ENCODE measurements at places on chromosomes 6 and 20.
A peak's percentile ranks its signal among the peaks of the same experiment; 100 is the strongest.

DNA sequence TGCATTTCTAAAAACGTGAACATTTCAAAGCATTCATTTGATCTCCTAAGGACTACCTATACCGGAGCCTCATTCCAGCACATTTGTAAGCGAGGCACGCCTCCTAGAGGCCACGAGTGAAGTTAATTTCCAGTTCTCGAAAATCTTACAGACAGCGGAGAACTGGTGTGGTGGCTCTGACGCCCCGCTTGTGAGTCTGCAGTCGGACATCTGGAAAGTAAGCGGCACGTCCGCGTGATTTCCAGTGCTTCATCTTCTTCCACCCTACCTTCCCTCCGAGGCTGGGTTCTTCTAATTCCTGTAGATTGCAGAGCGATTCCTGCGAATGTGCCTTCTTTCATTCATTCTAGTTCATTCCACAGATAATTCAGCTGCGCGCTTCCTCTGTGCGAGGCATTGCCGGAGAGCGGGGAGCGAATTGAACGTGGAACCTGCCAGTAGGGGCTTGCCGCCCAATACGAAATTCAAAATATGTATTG lies 810 bp upstream of the PRIM2 start:
- peak; percentile 90 for DNase-seq

DNA sequence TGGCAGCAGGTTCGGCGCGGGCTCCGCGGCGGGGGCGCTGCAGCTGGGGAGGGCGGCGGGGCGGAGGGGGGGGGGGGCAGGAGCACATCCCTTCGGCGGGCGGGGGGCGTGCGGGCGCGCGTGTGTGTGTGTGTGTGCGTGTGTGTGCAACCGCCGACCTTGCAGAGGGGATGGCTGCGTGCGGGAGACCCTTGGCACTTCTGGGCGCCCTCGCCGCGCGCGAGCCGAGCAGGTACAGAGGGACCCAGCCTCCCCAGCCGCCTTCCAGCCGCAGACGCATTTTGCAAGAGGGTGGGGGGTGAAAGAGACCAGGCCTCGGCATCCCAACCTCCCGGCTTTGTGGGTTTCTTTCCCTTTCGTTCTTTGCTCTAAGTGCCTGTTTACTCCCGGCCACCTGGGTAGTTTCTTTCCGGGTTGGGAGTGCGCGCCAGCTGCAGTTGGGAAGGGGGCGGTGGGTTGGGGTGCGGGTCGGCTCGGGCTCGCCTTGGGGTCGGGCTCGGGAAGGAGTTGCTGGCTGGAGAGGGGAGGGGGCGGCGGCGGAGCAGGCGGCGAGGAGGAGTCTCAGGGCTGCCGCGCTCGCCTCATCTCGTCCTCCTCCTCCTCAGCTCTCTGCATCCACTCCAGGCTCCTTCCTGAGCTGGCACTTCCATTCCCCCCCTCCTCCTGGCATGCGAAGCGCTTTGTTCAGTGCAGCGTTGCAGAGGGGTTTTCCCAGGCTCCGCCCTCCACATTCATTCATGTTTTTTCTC lies 620 bp downstream of the HIVEP1 start:
- DNase-seq: peak; percentile 81

- DNase-seq: no peak
These were observed 95.2 kb downstream of the YTHDF1 start for GRCh38 chr20:63120808-63121090.

DNA sequence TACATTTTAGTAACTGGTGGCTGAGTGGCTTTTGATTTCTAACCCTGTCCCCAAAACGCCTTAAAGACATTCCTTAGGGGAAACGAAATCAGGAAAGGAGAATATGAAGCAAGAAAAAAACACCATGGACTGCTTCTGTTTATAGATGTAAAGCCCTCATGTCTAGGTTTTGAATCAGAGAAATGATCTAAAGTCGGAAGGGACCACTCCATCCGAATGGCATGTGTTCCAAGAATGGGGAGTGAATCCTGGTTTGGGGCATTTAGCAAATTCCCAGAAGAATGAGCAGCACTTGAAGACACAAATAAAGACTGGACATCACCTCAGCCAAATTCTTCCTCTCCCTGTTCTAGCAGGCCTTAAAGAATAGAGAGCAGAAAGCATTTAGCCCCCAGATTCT lies 65.6 kb downstream of the CAP2 start:
- no peak for DNase-seq

DNA sequence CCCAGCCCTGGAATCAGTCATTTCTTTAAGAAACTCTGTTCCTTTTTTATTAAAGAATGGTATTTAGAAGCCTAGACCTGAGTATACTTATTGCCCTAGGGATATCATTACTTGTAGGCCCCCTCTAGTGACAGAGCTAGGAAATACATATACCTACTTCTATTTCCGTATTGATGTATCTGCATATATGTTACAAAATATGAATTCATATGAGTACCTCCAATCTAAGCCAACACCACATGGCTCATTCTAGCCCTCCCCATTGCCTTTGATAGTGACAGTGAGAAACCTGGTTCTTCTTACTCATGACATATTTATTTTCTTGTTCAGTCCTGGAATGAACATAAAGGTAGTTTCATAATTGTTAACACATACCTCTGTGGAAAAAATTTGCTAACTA lies 137.2 kb downstream of the FARS2 start:
- peak; percentile 73 for DNase-seq

- DNase-seq: no peak
These were observed 849.9 kb upstream of the EYS start for GRCh38 chr6:66556936-66557335.

DNA sequence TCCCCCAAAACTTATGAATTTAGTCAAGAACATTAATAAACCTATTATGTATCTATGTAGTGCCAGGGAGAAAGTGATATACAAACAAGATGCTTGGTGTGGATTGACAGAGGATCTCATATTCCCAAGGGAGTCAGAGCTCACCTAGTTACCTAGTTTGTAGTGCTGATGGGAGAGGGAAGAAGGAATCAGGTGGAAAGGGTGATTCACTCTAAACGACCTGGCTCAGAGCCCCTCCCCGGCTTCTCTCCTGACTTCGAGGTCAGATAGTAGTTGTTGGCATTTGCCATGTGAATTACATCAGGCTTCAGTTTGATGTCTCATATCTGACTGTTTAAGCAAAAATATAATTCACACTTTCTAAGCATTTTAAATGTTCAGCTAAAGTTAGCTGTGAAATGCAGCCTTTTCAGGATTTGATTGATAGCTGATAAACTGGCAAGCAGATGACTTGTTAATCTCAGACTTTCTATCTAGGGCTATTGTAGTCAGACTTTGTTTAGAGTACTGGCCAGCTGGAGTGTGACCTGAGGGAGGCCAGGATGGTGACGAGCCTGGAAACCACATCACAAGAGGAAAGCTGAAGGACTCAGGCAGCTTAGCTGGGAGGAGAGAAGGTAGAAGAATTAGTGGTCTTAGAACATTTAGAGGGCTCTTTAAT lies 123.7 kb downstream of the AKAP7 start:
- no peak for DNase-seq

- no peak for DNase-seq
These were observed 378.1 kb downstream of the BTBD9 start for GRCh38 chr6:38261626-38262025.

GRCh38 chr6:4655196-4656025 lies 120.8 kb upstream of the CDYL start:
- no peak for DNase-seq

GRCh38 chr6:137690034-137690433 lies 177.0 kb upstream of the TNFAIP3 start:
- DNase-seq: no peak

DNA sequence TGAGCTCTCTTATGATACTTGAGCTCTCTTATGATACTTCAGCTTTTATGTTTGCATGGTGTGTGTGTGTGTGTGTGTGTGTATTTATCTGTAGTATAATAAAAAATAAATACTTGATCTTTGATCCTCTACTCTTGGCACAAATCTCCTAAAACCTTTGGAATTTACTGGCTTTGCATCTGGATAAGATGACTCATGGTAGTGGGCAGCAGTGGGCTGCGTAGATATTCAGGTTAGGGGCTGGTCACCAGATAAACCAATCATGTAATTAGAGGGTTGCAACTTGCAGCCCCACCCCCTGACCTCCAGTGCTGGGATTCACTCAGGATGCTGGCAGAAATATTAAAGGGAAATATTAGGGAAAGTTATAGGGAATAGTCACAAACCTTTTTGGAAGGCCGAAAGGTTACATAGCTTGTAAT lies 151.9 kb upstream of the COL21A1 start:
- no peak for DNase-seq

DNA sequence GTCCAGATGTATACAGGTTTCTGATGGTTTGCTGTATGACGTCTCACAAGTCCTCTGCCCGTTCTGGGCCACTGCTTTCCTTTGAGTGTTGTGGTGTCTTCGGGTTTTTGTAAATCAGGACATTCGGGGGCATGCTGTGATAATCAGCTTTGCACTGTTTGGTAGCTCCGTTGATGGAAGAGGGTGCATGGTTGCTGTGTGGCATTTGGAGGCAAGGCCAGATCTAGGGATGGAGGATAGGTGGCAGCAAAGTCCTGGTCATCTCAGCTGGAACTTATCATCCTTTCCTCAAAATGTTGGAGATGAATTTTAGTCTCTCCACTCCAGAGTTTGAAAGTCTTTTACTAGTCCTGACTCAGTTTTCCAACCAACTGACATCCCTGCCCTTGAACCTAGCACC lies 91.0 kb downstream of the SCP2D1 start:
- DNase-seq: no peak

DNA sequence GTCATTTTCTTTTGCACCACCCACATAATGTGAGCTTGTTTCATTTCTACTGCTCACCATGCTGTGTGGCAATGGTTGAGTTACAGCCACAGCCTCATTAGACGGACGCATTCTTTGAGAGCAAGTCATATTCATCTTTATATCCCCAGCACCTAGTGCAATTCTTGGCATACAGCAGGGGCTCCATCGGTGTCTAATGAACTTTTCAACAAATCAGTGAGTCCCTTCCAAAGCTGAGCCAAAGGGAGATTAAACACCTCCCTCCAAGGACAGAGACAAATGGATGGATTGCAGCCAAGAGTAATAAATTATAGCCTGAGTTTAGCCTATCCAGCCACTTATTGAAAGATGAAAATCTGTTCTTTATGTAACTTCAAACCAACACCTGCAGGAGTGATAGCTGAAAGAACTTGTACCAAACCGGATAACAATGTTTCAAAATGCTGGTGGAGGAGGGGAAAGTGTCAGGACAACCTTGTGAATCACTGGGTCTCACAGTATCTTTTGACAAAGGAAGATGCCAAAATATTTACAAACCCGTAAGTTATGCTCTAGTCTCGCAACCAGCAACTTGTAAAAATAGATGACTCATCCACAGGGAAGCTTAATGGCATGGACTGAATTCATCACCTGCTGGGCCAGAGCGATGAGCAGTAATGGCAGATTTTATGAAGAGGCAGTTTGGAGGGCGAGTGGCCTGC lies 139.0 kb downstream of the PXDC1 start:
- DNase-seq: no peak

GRCh38 chr20:35015863-35016193 lies 60.2 kb downstream of the MYH7B start:
- no peak for DNase-seq

DNA sequence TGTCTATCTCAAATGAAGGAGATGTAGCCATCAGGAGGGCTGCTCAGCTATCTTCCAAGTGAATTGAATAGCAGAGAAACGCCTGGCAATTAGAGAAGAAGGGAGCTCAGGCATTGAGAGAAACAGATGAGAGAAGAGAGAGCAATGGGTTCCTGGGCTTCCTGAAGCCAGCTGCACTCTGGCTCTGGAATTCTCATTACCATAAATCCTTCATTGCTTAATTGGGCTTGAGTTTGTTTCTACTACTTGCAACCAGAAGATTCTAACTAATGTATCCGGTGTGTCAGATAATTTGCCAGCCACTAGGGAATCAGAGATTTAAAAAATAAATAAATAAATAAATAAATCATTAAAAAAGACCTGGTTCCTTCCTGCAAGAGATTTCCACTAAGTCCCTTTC lies 25.0 kb upstream of the CDKAL1 start:
- DNase-seq: no peak

GRCh38 chr20:53223626-53224172 lies 251.5 kb downstream of the TSHZ2 start:
- DNase-seq: no peak

DNA sequence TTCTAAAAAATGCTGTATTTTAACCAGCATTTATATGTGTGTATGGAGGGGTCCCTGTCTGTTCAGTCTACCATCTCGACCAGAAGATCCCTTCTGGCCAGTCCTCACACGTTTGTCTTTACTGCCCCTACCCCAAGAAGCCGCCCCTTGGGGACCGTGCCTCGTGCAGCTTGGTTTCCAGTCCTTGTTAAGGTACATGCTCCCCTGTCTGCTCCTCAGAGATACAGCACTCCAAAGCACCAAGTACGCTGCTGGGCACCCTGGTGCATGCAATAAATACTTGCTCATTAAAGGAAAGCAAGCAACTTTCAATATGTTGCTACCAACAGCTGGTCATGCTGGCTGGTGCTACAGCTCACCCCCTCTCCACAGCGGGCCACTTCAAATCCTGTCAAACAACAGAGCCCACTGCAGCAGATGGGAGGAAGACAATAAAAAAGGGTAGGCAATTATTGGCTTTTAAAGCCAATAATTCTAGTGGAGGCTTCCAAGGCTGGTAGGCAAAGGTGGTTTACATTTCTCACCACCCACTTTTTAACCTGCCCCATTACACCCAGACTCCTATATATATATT lies 61.6 kb downstream of the PSMG4 start:
- no peak for DNase-seq

DNA sequence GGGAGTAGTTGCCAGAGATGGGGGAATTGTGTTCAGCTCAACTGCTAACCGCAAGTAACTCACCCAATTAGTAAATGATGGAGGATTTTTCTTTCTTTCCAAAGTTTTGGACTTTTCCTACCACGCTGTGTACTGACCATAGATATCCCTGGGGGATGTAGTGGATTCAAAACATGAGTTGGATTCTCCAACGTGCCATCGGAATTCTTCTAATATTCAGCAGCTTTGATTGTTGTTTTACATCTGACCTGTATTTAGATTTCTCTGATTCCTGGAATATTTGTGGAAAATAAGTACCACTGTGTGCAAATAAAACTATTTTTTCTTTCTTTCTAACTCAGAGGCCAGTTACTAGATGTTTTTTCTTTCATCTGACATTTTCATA lies 1.1 kb downstream of the CCDC170 start:
- no peak for DNase-seq

GRCh38 chr6:145015739-145016558 lies 719.4 kb downstream of the EPM2A start:
- peak; percentile 83 for DNase-seq
